ENCODE measurements at places on chromosomes 7 and 10. TPM values are rescaled to one million over a fixed set of nuclear protein-coding genes. Genes with fewer than 3 reads are reported as not detected.

JMJD1C gene
- 32.3 TPM for polyA plus RNA-seq

RAMP3 gene
- polyA plus RNA-seq: not detected

OR2A42 gene
- not detected for polyA plus RNA-seq

MINDY4 gene
- 10.0 TPM for polyA plus RNA-seq

GLI3 gene
- not detected for polyA plus RNA-seq

FAM149B1 gene
- polyA plus RNA-seq: 8.7 TPM

BMPER gene
- polyA plus RNA-seq: not detected

GARIN1A gene
- polyA plus RNA-seq: 0.41 TPM

FBXO24 gene
- polyA plus RNA-seq: 0.73 TPM

PKD2L1 gene
- polyA plus RNA-seq: not detected

WEE2 gene
- not detected for polyA plus RNA-seq

GDF10 gene
- not detected for polyA plus RNA-seq

TEX36 gene
- 0.82 TPM for polyA plus RNA-seq

TAS2R4 gene
- polyA plus RNA-seq: 0.45 TPM

EPHB6 gene
- 12.0 TPM for polyA plus RNA-seq

GIMAP7 gene
- polyA plus RNA-seq: not detected

PKD1L1 gene
- polyA plus RNA-seq: not detected

SERPINE1 gene
- polyA plus RNA-seq: 0.54 TPM

DENND2A gene
- not detected for polyA plus RNA-seq

DGKB gene
- not detected for polyA plus RNA-seq

SPDYE11 gene
- polyA plus RNA-seq: not detected

CCL24 gene
- 1.3 TPM for polyA plus RNA-seq

HOXA3 gene
- not detected for polyA plus RNA-seq

CASD1 gene
- polyA plus RNA-seq: 2.9 TPM

STEAP1 gene
- polyA plus RNA-seq: 6.8 TPM

TSPAN14 gene
- polyA plus RNA-seq: 57.2 TPM

ANAPC16 gene
- 134 TPM for polyA plus RNA-seq

FAM24A gene
- not detected for polyA plus RNA-seq

DNAH11 gene
- not detected for polyA plus RNA-seq

ZC3HAV1L gene
- polyA plus RNA-seq: not detected
